Stimulated activated CD8-positive, alpha-beta memory T cell treated with anti-CD3 and anti-CD28 coated beads, Interleukin-7, amount 100 ng/mL, for 1 hour (primary cell): ENCODE measurements at places on chromosomes 12 and 14.

DNA sequence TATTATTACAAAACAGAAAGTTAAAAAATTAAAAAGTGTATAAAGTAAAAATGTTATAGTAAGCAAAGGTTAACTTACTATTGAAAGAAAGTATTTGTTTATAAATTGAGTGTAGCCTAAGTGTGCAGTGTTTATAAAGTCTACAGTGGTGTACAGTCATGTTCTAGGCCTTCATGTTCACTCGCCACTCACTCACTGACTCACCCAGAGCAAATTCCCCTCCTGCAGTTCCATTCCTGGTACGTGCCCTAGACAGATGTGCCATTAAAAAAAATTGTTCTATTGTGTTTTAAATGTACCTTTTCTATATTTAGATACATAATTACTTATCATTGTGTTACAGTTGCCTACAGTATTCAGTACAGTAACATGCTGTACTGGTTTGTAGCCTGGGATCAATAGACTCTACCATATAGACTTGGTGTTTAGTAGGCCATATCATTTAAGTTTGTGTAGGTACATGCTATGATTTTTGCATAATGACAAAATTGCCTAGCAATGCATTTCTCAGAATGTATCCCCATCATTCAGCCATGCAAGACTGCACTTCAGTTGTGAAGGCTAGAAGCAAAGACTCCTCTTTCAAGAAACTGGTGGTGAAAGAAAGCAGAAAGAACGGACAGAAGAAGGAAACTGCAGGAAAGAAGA, 100.6 kb downstream of the DACT1 start:
- DNase-seq: no peak

- no peak for DNase-seq
These were observed 18.2 kb downstream of the RPS6KL1 start for GRCh38 chr14:74904635-74905503.

GRCh38 chr12:34289431-34290380, 267.4 kb downstream of the ALG10 start:
- no peak for DNase-seq

GRCh38 chr14:67580336-67581171, 19.5 kb downstream of the PIGH start:
- no peak for DNase-seq

DNA sequence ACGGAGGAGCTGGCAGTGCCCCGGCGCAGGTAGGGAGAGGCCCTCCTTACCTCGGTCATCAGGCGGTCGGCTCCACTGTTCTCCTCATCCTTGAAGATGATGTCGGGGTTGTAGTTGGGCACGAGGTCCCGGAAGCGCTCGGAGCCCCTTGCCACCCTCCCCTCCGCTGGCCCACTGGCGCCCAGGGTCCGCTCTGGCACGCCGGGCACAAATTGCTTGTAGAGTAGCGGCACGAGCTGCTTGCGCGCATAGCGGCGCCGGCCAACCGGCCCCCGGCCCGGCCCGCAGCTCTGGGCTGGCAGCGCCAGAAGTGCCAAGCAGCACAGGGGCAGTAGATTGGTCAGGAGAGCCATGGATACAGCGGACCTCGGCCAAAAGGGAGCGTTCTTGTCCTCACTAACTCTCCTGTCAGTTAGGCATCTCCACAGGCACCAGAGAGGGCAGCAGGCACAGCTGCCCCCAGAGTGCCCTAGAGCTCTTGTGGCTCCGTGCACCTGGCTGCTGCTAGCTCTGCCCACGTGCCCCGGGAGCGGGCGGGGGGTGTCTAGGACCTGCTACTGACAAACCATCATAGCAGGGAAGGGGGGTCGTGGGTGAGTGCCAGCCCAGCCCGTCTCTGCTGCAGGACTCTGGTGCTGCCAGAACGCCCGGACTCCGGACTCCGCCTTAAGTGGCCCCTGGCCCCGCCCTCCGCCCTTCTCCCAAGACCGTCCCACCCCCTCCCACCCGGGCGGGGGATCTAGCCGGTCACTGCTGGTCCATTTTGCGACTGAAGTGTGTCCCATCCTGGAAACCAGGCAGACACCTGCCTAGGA, at the start of gene DHH:
Gene DHH, minus strand, starts transcription at position 642 of the 815 bp plus-strand sequence. Its CDS starts 289 bp downstream, at position 353.
- DNase-seq: no peak

GRCh38 chr12:91769736-91770135, 375.9 kb downstream of the BTG1 start:
- no peak for DNase-seq

DNA sequence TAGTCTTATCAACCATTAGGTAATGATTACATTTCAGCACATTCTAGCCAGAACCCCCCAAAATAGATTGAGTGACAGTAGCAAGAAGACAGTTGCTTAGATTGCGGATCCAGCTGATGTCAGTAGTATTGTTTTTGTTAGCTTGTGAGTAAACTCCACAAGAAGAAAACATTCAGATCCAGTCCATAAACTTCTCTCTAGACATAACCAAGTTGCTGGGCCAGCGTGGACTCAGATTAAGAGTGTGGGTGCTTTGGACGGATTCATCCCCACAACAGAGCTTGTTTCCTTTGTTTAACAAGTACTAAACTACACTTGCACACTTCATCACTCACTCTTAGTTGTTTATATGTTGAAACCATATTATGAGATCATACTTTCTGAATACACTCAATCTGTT, 293.4 kb downstream of the NPAS3 start:
- no peak for DNase-seq

DNA sequence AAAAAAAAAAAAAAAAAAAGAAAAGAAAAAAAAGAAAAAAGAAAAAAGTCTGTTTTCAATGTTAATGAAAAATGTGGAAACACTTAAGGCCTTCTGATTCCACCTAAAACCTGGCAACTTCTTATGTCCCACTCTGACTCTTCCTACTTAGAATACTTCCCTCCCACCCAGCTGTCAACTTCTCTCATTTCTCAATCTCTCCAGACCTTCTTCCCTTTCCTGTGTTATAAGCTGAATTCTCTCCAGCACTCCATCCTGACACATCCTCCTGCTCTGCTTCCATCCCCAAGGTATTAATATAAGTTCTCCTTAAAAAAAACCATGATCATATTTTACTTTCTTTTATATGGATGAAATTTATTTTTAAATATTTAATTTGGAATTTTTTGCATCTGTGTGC, 20.3 kb upstream of the TMTC1 start:
- no peak for DNase-seq

- no peak for DNase-seq
These were observed 700.5 kb upstream of the STXBP6 start for GRCh38 chr14:25750436-25750835.

GRCh38 chr12:50018968-50019367, 6.3 kb downstream of the RACGAP1 start:
- no peak for DNase-seq

GRCh38 chr12:124939421-124940142, 25.1 kb upstream of the UBC start:
- peak; percentile 77 for DNase-seq

GRCh38 chr14:58898655-58899316, 261.0 kb downstream of the DACT1 start:
- DNase-seq: no peak

DNA sequence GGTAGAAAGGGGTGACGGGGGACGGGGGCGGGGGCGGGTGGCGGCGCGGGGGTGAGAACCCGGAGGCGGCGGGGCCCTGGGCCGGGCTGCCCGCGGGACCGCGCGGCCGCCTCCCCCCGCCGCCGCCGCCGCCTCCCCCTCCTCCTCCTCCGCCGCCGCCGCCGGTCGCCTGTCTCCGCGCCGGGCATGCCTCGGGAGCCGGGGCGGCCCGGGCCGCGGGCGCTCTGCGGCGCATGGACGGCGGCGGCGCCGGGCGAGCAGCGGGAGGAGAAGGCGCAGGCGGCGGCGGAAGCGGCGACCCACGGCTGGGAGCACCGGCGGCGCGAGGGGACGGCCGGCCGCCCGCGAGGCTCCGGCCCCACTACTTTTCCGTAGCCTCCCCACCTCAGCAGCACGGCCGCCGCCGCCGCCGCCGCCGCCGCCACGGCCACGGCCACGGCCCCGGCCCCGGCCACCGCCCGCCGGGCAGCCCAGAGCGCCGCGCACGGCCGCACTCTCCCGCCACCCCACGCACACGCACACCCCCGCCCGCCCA, at the start of gene NPAS3:
Gene NPAS3, plus strand, starts transcription at position 161 of the 535 bp plus-strand sequence.
- no peak for DNase-seq

- DNase-seq: no peak
These were observed 51.4 kb upstream of the TMX1 start for GRCh38 chr14:51188566-51189185.

GRCh38 chr12:105813201-105813600, 325.6 kb downstream of the NUAK1 start:
- no peak for DNase-seq

DNA sequence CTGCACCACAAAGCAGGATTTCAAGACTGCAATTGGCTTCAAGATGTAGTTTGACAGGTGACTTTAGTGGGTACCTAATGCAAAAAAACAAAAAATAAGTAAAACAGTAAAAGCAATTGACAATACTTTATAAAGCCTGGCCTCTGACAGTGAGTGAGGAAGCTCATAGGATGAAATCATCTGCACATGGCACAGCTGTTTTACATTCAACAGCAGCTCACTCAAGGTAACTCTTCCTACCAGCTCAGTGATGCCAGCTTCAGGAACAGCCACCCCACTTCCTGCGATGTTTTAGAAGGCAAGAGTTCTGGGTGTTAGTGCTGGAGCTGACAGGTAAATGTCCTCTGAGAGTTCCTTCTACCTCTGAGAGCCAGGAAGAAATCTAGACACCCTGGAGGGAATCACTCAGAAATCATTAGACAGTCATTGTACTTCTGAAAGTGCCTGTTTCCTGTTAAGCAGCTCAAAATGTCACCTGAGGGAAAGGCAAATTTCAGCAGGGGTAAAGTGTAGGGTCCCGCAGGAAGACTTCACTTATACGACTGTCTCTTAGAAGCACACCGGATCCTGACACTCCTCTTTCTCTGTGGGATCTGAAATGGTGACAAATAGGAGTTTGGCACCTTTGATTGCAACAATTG, 99.9 kb downstream of the FOXN3 start:
- DNase-seq: no peak

DNA sequence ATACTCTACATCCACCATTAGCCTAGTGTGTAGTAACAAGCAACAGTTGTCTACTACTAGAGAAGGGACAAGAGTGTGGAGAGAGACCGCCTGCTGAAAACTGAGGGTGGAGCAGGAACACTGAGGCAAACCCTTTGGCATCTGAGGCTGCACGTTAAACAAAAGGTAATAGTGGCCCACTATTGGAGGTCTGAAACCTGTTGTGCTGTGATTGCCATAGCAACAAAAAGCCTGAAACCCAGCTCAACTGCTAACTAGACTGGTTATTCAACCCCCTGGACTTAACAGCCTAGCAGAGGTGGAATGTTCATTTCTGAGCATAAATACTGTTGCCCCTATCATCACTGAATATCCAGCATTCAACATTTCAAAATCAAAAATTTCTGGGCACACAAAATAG, 43.0 kb downstream of the PPP4R4 start:
- no peak for DNase-seq

DNA sequence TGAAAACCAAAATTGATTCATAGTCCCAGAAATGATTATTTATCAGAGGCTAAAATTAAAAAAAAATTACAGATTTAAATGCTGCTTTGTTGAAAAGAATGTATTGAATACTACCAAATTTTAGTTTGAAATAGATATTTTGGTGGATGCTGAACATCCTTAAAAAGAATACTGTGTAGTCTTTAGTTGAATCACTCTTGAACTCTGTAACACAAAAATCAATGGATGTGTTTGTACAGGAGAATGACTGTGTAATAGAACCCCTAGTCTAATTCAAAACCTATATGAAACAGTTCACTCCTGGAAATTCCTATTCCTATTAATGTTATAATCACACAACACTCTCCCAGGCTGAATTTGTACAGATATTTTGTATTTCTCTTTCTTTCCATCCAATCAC, 1.5 kb upstream of the TSPAN8 start:
- no peak for DNase-seq

DNA sequence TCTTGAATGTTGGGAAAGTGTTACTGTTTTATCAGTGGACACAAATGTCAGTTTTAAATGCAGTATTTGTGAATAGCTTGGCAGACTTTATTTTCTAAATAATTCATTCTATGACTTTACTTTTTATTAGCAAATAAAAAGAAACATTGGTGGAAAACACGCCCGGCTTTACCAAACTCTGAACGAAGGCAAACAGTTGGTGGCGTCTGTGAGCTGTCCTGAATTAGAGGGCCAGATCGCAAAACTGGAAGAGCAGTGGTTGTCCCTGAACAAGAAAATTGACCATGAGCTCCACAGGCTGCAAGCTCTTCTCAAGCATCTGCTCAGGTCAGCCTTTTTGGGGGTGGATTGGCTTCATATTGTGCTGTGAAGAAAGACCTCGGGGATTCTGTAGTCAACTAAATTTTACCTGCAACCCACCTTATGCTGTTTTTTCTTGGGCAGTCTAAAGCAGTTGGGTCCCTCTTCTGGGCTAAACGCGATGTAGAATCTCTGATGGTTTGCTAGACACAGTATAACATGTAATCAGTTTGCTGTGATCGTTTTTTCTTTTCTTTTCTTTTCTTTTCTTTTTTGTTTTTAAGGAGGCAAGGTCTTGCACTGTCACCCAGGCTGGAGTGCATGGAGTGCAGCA, 156.4 kb downstream of the ESR2 start:
- no peak for DNase-seq

DNA sequence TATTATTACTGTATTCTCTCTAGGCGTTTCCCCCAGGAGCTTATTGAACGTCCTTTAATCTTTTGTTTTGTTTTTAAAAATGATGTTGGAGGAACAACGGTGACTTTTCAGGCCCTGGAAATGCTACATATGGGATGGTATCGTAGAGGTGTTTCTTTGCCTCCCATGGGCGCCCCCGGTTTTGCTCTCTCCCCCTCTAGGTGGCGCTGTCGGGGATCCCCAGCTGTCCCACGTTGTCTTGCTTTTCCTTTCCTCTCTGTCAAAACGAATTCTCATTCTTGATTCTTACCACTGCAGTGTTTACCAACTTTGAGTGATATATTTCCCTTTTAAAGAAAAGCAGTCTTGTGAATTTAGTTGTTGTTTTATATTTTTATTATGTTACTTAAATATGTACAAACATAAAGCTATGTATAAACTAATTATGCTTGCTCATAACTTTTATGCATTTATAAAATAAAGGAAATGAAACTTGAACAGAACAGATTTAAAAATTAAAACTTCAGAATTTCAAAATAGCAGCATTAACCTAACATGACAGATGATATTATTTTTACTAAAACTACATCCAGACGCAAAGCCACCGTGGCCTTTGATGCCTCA, 171.9 kb downstream of the RGS6 start:
- DNase-seq: peak; percentile 10

DNA sequence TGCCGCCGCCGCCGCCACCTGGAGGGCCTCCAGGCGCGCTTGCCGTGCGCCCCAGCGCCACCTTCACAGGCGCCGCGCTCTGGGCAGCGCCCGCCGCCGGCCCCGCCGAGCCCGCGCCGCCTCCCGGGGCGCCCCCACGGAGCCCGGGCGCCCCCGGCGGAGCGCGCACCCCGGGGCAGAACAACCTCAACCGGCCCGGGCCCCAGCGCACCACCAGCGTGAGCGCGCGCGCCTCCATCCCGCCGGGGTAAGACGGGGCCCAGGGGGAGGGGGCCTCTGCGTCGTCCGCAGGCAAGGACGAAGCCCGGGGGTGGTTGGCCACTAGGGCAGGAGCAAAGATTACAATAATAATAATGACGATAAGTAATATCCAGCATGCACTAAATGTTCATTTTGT, 21.3 kb downstream of the DTX1 start:
- no peak for DNase-seq
